ENCODE measurements at places on chromosomes 16 and 17. TPM values are rescaled to one million over a fixed set of nuclear protein-coding genes. Genes with fewer than 3 reads are reported as not detected.

MARVELD3 gene
- not detected for polyA plus RNA-seq

DNA sequence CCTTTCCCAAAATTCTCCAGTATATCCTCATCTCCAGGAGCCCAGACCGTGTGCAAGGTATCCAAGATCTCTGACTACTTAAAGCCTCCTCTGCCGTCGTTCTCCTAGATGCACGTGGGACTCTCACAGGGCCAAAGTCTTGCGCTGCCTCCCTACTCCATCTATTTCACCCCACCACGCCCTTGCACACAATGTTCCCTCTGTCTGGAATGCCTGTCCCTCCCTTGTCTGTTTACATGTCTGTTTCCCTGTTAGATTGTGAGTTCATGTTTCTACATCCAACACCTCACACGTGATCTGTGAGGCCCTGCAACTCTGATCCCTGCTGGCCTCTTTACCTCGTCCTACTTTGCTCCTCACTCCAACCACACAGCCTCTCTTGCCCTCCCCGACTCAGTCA, 4.9 kb upstream of the FZD2 start:
- peaks cover 11% of the 10 kb centered on the region for H3K4me1 ChIP-seq
- DNase-seq: no peak
- H3K4me3 ChIP-seq: no peak overlapping the region
- no peak overlapping the region for H3K27ac ChIP-seq
- peaks cover 39% of the 10 kb centered on the region for H3K27me3 ChIP-seq
- H3K36me3 ChIP-seq: no peaks in the 10 kb centered on the region

SMIM36 gene
- polyA plus RNA-seq: not detected

DNA sequence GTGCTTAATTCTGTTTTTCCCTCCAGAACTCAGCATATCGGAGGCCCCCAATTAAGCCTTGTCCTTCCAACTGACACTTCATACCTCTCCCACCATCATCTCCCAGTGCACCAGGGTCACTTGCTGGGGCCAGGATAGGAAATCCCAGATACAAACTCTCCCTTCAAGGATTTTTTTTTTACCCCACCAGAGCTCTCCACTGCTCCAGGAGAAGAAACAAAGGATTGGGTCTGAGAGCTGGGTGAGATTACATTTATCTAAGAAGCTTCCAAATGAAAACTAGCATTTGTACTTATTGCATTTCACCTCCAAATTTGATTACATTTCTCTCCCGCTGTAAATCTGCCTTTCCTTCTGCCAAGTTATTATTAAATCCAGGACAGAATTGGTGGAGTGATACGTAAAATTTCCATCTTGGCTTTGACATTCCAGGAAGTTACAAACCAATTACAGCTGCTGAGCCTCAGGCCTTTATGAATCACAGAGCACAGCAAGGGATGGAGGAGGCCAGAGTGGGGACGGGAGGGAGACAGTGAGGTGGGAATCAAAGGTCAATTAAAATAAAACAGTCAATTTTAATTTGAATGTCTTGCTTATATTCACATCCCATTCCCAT, 123.5 kb downstream of the USP31 start:
- H3K4me1 ChIP-seq: no peaks in the 10 kb centered on the region
- H3K27me3 ChIP-seq: peaks cover 41% of the 10 kb centered on the region
- no peak for DNase-seq
- no peak overlapping the region for H3K27ac ChIP-seq
- H3K4me3 ChIP-seq: no peak overlapping the region

KRTAP9-4 gene
- not detected for polyA plus RNA-seq

Measured in naive B cell (primary cell).